ENCODE measurements at places on chromosomes 2 and 18. TPM values are rescaled to one million over a fixed set of nuclear protein-coding genes. Genes with fewer than 3 reads are reported as not detected.
A peak's percentile ranks its signal among the peaks of the same experiment; 100 is the strongest.

DNA sequence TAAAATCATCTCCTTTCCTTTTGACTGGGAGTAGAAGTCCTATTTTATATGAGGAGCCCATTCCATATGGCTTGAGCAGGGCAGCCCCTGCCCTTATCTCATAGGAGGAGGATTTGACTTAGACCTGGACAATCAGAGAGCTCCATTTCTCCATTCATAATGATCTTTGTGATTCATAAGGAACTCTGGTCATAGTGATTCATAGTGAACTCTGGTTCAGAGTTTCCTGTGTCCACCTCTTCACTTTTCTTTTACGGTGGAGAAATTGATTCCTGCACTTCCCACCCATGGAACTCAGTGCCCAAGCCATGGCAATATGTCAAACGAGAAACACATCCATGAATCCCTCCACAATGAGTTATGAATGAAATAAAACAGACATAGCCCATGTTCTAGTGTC, 12.8 kb upstream of the MYO3B start:
- DNase-seq, result no peak

DNA sequence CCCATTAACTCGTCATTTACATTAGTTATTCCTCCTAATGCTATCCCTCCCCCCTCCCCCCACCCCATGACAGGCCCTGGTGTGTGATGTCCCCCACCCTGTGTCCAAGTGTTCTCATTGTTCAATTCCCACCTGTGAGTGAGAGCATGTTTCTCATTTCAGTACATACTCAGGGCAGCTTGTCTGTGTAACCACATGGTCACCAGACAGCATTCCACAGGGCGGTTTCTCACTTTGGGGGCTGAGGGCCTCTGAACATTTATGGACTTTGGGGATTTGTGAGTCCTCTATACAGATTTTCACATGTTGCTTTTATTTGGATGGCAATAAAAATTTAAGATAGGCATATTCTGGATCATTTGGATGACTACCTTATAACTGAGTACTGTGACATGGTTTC, 84.0 kb downstream of the LYPD6B start:
- DNase-seq, result no peak

DNA sequence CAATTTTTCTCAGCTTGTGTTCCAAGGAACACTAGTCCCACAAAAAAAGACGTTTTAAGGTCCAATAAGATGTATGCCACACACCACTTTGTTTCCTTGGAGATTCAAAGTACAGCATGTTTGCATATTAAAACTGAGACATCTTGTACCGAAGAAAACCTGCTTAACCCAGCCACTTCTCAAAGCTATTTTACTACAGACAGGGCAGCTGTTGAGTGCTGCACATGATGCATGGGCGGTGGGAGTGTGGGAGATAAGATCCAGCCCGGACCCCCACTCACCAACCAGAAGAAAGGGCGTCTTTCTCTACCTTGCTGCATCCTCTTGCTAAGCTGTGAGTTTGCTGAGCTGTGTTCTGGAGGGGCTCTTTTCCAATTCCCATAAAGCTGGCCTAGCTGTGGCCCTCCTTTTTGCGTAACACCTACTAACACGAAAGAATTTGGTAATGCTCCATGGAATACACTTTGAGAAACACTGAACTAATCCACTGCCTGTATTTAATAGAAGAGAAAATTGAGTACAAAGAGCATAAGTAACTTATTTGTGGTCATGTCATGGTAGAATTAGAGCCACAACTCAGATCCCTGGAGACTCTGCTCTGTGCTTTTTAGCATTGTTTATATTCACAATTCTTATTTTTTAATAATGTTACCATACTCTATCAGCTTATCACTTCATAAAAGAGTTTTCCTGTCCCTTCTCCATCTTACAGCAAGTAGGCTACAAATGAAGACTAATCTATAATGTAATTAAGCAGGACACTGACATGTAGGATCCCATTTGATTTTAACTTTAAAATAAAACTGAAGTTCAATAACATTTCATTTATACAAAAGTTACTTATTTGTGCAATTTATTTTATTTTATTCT, 90.0 kb downstream of the PLEKHM3 start:
- DNase-seq, result no peak

Gene GCG
- total RNA-seq, result not detected

GRCh38 chr2:28366496-28367282, 26.0 kb upstream of the FOSL2 start:
- no peak for DNase-seq

GRCh38 chr2:75142081-75142480, 57.2 kb downstream of the TACR1 start:
- no peak for DNase-seq

GRCh38 chr18:75802681-75803080, 375.2 kb upstream of the SMIM21 start:
- no peak for DNase-seq

DNA sequence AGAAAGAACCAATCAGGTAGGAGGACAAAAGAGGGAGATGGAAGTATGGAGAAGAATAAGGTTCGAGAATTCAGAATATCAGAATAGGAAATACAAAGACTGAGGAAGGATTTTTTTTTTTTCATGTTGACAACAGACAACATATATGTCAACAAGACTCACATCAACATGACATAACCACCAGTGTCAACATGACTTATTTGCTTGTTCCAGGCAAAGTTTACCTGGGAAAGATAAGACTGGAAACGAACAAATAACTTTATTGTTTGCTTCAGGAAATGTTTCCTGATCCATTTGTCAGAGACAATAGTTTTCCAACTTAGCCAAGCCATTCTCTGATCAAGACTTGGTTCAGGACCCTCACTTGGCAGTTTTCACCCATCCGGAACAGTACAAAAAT, 321.9 kb upstream of the NETO1 start:
- DNase-seq, result no peak

DNA sequence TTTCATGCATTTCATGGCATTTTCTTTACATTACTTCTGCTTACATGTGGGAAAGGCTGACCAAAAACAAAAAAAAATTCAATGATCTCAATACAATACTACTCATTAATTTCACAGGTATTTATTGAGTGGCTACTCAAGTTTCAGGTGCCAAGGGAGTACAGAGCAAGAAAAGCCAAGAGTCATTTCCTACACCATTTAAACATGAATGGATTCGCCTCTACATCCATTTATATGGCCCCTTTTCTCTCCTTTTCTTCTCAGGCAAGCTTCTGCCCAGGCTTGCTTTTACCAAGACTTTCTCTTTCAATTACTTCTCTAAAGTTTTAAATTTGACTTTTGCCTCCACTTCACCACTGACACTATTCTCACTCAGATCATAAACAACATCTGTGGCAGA, 1603.1 kb upstream of the CELF4 start:
- DNase-seq, result no peak

DNA sequence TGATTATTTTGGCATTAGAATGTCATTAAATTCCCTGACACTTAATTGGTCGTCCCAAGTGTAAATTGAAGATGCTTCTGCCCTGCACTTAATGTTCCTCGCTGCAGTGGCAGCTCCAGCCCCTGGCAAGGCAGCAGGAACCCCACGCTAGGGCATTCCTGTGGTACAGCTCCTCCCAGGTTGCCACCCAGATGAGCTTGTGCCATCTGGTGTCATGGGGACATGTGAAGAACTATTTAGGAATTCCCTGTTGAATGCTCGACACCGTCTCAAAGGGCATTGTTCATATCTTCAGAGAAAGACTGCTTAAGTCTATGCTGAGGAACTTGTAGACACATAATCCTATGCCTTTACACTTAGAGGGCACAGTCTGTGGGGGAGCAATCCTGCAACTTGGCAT, 38.9 kb downstream of the BCL2L11 start:
- no peak for DNase-seq

DNA sequence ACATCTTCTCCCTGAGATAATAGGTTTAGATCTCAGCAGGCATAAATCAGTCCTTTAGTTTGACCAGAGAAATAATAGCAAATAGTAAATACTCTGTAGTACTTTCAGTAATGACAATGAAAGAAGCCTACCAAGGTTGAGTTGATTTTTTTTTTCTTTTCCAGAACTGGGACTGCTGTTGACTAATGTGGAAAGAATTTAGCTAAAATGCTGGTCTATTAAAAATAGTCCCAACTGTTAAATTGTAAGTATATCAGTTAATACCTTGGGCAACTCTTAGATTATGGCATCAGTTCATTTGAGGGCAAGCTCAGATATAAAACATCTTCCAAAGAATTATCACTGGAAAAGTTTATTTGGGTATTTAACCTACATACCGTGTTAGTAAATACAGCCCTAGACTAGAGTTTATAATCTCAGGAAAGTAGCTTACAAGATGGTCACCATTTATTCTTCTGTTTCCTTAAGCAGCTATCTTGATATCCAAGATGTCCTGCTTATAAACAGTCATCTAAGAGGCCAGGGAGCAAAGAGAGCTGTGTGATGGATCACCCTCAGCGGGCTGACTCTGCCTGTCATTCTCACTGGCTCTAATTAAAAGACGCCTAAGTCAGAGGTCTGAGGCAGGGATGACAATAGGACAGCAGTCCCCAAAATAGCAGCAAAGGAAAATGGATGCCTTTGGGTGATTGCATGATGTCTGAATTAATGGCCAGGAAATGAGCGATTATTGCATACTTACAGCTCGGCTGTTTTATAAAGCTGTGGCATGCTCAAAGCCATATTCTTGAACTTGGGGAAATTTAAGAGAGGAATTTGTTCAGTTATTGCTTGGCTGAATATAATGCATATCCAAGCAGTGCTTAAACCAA, 121.3 kb downstream of the MTX2 start:
- DNase-seq, result no peak

Gene BCL2
- 36.8 TPM for total RNA-seq

DNA sequence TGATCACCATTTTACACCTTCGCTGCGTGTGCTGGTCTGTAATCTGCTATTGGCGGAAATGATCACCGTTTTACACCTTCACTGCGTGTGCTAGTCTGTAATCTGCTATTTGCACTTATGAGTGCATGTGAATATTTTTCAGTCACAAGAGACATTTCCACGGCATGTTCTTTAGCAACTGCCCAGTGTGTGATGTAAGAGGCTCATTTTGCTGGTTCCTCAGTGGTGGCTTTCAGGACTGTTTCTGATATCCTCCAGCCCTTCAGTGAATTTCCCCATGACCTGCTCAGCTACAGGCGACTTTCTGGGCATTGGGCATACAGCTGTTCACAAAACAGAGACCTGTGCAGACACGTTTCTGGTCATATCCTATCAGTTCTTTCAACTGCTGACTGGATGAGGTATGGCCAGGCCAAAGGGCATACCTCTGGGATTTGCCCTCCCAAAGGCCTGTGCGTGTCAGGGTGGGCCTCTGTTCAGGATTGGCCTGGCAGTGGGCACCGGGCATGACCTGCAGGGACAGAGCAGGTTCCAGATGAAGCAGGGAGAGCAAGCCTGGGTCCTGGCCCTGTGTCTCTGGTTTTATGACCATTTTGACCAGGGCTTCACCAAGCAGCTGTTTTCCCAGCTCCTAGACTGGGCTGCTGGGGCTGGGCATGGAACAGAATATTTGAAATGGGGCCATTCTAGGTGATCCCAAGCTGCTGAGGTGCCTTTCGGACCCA, 521 bp upstream of the PROM2 start:
- no peak for DNase-seq

Gene ACTG2
- 9.3 TPM for total RNA-seq

- DNase-seq, result no peak
Observed at GRCh38 chr2:181821049-181821448, 70.5 kb upstream of the ITPRID2 start.

DNA sequence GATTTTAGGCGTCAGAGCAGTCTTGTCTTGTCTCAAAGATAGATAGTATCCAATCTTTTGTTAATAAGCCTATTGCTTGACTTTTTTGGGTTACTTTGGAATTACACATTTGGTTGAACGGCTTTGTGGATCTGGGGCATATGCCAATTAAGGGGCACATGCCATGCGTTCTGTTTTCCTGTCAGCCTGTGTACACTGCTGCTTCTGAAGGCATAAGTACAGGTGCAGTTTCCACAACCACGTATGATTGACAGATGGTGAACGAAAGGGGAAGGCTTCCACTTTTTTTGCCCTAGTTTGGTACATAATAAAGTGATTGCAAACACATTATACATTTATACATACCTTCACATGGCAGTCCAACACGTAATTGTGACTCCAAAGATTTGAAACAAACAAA, 102.3 kb downstream of the RAPH1 start:
- DNase-seq, result no peak

Gene FAM110C
- total RNA-seq, result 4.1 TPM

Gene PLA2R1
- total RNA-seq, result 20.5 TPM

Gene STAMBP
- 33.4 TPM for total RNA-seq

Gene AFG3L2
- 34.9 TPM for total RNA-seq

GRCh38 chr18:35193316-35193715, 47.5 kb upstream of the ZNF397 start:
- DNase-seq, result no peak

GRCh38 chr2:20551945-20552328, 99.0 kb downstream of the HS1BP3 start:
- no peak for DNase-seq

DNA sequence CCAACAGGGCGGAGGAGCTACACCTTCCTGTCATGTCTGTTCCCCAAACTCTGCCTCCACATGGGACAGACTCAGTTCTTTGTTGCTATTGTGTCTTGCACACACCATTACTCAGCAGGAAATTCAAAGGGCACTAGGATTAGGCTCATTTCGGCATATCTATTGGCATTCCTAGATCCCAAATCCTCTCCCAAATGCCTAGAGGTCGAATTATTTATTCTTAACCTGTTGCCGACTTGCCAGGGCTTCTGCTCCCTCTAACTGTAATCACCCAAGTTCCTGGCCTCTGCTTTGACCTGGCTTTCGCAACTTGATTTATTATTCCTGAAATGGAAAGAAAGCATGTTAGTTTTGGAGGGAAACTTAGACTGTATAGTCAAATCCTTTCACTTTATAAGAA, 67.8 kb upstream of the ST6GAL2 start:
- no peak for DNase-seq

Gene IL36RN
- not detected for total RNA-seq

- DNase-seq, result no peak
Observed at GRCh38 chr2:45607701-45608100, 3.4 kb downstream of the SRBD1 start.

GRCh38 chr2:157898591-157898996, 22.5 kb upstream of the ACVR1 start:
- peak; percentile 64 for DNase-seq

DNA sequence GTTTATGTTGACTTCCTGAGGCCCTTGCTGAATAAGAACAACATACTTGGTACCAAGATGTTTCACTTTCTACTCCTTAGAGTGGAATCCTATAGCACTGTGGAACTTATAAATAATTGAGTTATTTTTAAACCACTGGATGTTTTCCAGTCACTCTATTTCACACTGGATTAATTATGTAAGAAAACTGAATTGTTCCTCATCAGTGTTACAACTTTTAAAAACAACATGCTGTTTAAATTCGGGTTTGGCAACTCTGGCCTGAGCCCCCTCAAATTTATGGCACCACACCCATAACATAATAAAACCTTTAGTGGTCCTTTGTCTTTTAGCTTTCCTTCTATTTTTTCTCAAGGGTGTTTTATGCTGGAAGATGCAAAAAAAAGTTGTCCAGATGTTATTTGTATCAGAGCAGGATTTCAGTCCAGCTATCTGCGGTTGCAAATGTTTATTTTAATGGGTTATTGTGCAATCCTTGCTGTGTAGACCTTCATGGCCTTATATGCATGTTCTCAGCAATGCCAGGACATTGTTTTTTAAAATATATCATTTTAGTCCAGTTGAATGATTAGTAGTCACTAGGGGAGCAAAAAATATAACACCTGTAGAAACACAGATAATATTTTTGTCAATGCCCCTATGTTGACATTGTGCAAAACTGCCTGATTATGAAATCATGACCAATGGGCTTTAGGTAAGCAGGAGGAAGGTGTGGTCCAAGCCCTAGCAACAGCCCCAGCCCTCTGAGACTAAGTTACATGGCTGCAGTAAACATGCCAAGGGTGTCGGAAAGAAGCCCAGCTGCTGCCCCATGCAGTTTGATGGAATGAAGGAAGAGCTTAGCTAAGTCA, 638.0 kb upstream of the ZEB2 start:
- peak; percentile 67 for DNase-seq
